ENCODE measurements at places on chromosomes 5 and 9. TPM values are rescaled to one million over a fixed set of nuclear protein-coding genes. Genes with fewer than 3 reads are reported as not detected.

NRARP gene
- total RNA-seq = 1.4 TPM

SPATA31C1 gene
- total RNA-seq = not detected

STK32A gene
- 0.05 TPM for total RNA-seq

SLCO4C1 gene
- 10.5 TPM for total RNA-seq

GHR gene
- total RNA-seq = 68.6 TPM

GRIN1 gene
- not detected for total RNA-seq

LCN9 gene
- total RNA-seq = not detected

SERINC5 gene
- total RNA-seq = 79.7 TPM

CARD9 gene
- total RNA-seq = 0.48 TPM

PRDM9 gene
- not detected for total RNA-seq

FGD3 gene
- 3.1 TPM for total RNA-seq

PRRT1B gene
- total RNA-seq = 0.25 TPM

IFNK gene
- not detected for total RNA-seq

BARHL1 gene
- not detected for total RNA-seq
